ENCODE measurements at places on chromosomes 1 and 21.

- H3K27me3 ChIP-seq, result no peaks in the 10 kb centered on the region
- no peak for DNase-seq
- H3K4me1 ChIP-seq, result no peaks in the 10 kb centered on the region
- no peak overlapping the region for H3K27ac ChIP-seq
These were observed 2.7 kb downstream of the SPATA21 start for GRCh38 chr1:16434501-16434900.

- H3K36me3 ChIP-seq, result peaks cover 8% of the 10 kb centered on the region
- no peaks in the 10 kb centered on the region for H3K27me3 ChIP-seq
- no peak overlapping the region for H3K27ac ChIP-seq
- H3K4me3 ChIP-seq, result no peak overlapping the region
- H3K4me1 ChIP-seq, result peaks cover 1% of the 10 kb centered on the region
These were observed 11.3 kb downstream of the OLFML3 start for GRCh38 chr1:113990530-113990929.

GRCh38 chr21:36134803-36135390 lies at the start of gene CBR3:
CBR3 (plus strand) TSS chr21:36135079; CDS start chr21:36135193, 114 bp downstream.
- peak; percentile 64 for DNase-seq
- H3K4me3 ChIP-seq, result peak within 1 kb of the TSS; percentile 87
- H3K4me1 ChIP-seq, result peaks cover 17% of the 10 kb centered on the region
- peaks cover 12% of the 10 kb centered on the region for H3K27me3 ChIP-seq
- H3K36me3 ChIP-seq, result peaks cover 2% of the 10 kb centered on the region

DNA sequence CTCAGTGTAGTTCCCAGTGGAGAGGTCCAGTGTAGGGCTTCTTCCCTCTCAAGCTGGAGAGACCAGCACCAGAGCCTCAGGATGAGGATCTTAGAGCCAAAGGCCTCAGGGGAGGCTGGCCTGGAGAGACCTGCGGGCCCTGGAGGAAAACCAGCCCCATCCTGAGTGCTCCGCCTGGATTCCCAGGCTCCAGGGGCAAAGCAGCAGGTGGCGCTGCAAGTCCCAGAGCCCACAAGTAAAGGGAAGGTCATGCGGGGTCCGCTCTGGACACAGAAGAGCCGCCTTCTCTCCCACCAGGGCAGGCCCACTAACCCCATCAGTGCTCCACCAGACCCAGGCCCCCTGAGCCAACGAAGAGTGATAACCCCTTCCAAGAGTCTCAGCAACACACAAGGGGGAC lies 22.7 kb downstream of the PGBD5 start:
- no peak overlapping the region for H3K27ac ChIP-seq
- no peak for DNase-seq
- no peaks in the 10 kb centered on the region for H3K36me3 ChIP-seq

DNA sequence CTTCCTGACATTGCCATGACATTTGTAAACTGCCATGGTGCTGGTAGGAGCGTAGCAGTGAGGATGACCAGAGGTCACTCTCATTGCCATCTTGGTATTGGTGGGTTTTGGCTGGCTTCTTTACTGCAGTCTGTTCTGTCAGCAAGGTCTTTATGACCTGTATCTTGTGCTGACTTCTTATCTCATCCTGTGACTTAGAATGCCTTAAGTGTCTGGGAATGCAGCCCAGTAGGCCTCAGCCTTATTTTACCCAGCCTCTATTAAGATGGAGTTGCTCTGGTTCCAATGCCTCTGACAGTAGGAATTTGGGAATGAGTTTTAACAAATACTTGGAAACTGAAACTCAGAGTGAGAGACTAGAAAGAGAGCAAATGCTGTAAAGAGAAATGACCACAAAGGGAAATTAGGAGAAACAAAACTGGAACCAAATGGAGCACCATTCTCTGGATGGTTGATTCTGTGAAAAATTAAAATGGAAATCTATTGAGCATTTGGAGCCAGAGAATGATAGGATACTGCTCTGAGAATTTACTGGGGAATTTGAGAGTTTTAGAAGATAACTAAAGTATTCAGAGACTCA lies 50.1 kb upstream of the RHOU start:
- no peaks in the 10 kb centered on the region for H3K4me1 ChIP-seq
- no peak overlapping the region for H3K4me3 ChIP-seq
- no peak for DNase-seq
- no peak overlapping the region for H3K27ac ChIP-seq
- peaks cover 21% of the 10 kb centered on the region for H3K27me3 ChIP-seq

- no peaks in the 10 kb centered on the region for H3K36me3 ChIP-seq
- no peaks in the 10 kb centered on the region for H3K4me1 ChIP-seq
- H3K4me3 ChIP-seq, result no peak overlapping the region
- no peak overlapping the region for H3K27ac ChIP-seq
These were observed 120.0 kb downstream of the SETD4 start for GRCh38 chr21:35940074-35940927.

- H3K36me3 ChIP-seq, result peaks cover 1% of the 10 kb centered on the region
- no peak for DNase-seq
- peaks cover 10% of the 10 kb centered on the region for H3K4me1 ChIP-seq
- no peak overlapping the region for H3K27ac ChIP-seq
- H3K27me3 ChIP-seq, result peaks cover 16% of the 10 kb centered on the region
- H3K4me3 ChIP-seq, result no peak overlapping the region
These were observed 233.9 kb downstream of the MRPL39 start for GRCh38 chr21:25373126-25374082.

DNA sequence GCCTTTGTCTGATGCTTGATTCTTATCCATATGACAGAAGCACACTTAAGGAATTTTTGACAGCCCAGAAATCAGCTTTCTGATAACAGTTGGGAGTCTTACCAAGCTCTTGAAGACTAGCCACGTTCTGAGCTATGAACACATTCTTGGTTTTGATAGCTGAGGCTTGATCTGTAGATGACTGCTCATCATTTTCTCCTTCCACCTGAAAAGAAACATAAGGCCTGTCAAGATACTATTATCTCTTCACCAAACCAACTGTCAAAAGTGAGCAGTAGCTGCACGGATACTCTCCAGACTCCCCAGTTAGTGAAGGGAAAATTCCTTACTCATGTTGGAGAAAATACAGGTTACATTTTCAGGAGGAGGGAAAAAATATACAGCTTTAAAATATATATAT lies 12.2 kb downstream of the UBR4 start:
- no peak overlapping the region for H3K4me3 ChIP-seq
- no peak for DNase-seq
- H3K36me3 ChIP-seq, result peaks cover 21% of the 10 kb centered on the region

DNA sequence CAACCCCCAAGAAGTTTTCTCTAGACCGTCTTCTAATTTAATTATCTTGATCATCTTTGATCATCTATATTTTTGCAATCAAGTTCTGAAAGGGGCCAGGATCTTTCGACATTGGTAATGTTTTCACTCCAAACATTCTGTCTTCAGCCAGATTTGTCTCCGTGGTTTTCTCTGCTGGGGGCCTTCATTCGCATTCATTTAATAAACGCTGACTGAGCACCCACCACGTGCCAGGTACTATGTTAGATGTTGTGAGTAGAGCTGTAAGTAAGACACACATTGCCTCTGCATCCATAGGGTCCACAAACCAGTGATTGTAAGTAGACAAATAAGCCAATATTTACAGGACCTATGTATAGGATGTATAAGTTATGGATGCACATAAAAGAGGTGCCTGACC lies 134.5 kb upstream of the MROH9 start:
- H3K27me3 ChIP-seq, result peaks cover 4% of the 10 kb centered on the region
- no peak overlapping the region for H3K27ac ChIP-seq
- H3K36me3 ChIP-seq, result no peaks in the 10 kb centered on the region
- no peak for DNase-seq

DNA sequence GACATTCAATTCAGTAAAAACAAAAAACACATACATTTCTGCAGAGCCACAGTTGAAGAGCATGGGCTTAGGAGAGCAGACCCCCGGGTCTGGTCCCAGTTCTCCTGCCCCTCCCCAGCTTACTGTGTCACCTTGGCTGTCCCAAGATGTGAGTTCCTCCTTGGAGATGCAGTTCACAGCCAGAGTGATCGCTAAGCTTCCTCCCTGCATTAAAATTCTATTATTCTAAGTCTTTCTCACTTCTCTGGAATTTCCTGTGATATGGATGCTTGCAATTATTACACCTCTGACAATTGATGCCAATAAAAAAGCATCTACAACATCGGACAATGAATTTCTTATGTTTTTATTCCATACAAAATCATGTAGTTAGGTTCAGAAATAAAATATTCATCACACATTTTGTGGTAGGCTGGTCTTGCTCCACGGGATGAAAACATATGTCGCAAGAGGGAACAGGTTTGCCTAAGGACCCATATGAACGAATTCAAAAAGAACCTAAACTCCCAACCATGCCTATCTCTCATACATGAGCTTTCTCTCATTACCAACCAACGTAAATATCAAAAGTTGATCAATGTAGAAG lies 328.5 kb upstream of the RUNX1 start:
- H3K4me1 ChIP-seq, result no peaks in the 10 kb centered on the region
- no peak overlapping the region for H3K27ac ChIP-seq
- H3K27me3 ChIP-seq, result no peaks in the 10 kb centered on the region
- no peak overlapping the region for H3K4me3 ChIP-seq
- DNase-seq, result no peak

DNA sequence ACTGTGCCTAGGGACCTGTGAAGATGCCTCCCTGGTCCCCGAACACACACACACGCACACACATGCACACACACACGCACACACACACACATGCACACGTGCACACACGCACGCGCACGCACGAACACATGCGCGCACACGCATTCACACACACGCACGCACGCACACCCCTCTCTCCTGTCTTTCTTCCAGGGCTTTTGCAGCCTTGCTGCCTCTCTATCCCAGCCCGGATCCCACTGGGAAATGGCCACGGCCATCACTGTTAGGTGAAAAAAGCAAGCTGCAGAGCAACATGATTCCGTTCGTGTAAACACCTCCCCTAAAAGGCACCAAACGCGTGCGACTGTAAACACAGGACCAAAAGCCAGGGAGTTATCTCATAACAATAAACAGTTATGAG lies 39.7 kb downstream of the NKAIN1 start:
- H3K4me1 ChIP-seq, result no peaks in the 10 kb centered on the region
- H3K36me3 ChIP-seq, result no peaks in the 10 kb centered on the region
- no peak overlapping the region for H3K27ac ChIP-seq
- H3K27me3 ChIP-seq, result peaks cover 4% of the 10 kb centered on the region

DNA sequence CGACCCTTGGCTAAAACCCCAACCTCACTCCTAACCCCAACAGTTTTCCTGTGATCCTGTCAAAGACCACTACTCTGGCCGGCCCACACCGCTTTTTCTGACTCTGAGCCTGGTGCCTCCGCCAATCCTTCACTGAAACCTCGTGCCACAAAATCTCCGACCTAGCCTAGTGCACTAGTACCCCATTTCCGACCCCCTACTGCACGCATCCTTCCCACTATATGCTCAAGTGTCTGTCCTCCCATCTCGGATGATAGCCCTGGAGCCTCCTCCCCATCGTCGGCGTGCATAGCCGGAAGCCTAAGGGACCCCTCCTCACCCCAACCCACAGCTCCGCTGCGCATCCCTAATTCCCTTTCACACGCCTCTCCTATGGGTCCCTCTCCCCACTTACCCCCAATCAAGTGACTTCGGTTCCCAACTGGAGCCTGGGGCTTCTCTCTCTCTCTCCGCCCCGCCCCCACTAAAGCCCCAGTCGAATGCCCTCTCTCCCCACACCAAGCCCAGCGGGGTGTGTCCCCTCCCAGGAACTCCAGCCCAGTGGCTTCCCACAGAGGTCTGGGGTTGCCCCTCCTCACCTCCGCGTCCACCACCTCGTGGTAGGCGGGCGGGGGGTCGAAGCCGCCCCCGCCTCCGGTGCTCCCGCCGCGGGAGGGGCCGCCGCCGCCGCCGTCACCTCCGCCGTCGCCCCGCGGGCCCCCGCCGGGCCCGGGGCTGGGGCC lies 791 bp downstream of the USP24 start:
- no peaks in the 10 kb centered on the region for H3K27me3 ChIP-seq
- peaks cover 20% of the 10 kb centered on the region for H3K36me3 ChIP-seq
- H3K4me3 ChIP-seq, result peak overlapping the region; percentile 95
- H3K27ac ChIP-seq, result peak overlapping the region; percentile 90
- H3K4me1 ChIP-seq, result peaks cover 61% of the 10 kb centered on the region
- peak; percentile 56 for DNase-seq

GRCh38 chr1:203181586-203182386 lies 4.7 kb downstream of the CHI3L1 start:
- no peaks in the 10 kb centered on the region for H3K36me3 ChIP-seq
- DNase-seq, result no peak
- H3K4me3 ChIP-seq, result no peak overlapping the region
- no peaks in the 10 kb centered on the region for H3K27me3 ChIP-seq
- peaks cover 2% of the 10 kb centered on the region for H3K4me1 ChIP-seq

- no peaks in the 10 kb centered on the region for H3K4me1 ChIP-seq
- no peak for DNase-seq
- no peak overlapping the region for H3K4me3 ChIP-seq
- H3K36me3 ChIP-seq, result no peaks in the 10 kb centered on the region
These were observed 92.0 kb downstream of the ITSN1 start for GRCh38 chr21:33734291-33734690.

DNA sequence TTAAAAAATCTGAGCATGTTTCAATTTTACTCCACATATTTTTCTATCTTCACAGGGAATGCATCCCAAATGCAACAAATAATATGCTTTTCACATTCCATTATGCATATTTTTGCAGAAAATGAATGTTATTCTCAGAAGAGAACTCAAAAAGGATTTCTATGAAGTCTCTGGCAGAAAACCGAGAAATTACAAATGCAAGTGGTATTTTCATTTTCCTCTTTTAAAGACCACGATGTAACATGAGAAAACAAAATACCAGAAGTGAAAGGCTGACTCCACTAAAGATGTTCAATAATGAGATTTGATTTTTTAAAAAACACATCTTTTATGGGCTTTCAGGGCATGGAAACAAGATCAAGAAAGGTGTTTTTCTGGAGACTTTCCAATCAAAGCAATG lies 5.0 kb upstream of the PDC start:
- H3K27ac ChIP-seq, result no peak overlapping the region
- DNase-seq, result no peak
- peaks cover 10% of the 10 kb centered on the region for H3K27me3 ChIP-seq
- H3K4me3 ChIP-seq, result no peak overlapping the region
- H3K4me1 ChIP-seq, result no peaks in the 10 kb centered on the region
- H3K36me3 ChIP-seq, result no peaks in the 10 kb centered on the region

GRCh38 chr1:115771847-115772457 lies 3.4 kb upstream of the CASQ2 start:
- H3K27me3 ChIP-seq, result peaks cover 14% of the 10 kb centered on the region
- no peaks in the 10 kb centered on the region for H3K36me3 ChIP-seq
- H3K27ac ChIP-seq, result no peak overlapping the region
- H3K4me1 ChIP-seq, result no peaks in the 10 kb centered on the region

DNA sequence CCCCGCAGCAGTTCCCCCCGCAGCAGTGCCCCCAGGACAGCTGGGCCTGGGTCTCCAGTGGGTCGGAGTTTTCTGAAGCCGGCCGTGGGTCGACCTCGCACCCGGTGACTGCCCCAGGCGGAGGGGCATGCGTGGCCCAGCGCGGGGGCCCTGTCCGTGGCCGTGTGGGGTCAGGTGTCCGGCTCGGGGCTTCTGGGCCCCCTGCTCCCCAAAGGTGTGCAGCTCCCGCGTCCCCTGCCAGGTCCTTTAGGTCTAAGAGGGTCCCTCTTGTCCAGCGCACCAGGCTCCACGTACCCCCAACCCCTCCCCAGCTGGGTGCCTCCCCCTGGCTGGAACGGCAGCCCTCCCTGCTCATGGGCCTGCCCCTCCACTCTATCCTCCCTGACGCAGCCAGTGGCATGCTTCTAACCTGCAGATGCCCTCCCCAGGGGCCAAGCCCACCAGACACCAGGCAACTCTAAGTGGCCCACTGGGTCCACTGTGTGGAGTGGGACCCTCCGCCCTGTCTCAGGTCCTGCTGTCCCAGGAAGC lies 5.9 kb upstream of the HES4 start:
- H3K4me3 ChIP-seq, result no peak overlapping the region
- H3K27me3 ChIP-seq, result peaks cover 63% of the 10 kb centered on the region
- H3K27ac ChIP-seq, result no peak overlapping the region
